ENCODE measurements at places on chromosomes 12 and 14.

- DNase-seq, result no peak
Observed at GRCh38 chr14:35333264-35333730, 41.1 kb downstream of the PSMA6 start.

GRCh38 chr14:20970647-20970982 is 15.3 kb downstream of the RNASE2 start:
- DNase-seq, result no peak

DNA sequence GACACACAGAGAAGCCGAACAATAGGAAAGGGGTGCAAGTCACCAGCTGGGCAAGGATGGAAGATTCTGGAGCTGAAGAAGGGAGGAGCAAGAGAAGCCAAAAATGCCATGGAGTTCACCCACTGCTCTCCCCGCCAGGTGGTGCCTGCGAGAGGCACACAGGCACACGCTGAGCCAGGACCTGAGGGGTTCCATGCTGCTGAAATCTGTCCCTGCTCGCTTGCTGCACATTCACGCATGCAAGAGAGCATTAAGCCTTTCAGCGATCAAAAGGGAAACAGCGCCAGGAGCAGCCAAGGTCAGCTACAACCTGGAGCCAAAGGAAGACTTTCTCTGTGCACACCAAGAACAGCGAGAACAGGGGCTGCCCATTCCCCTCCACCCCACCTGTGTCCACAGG is 104.1 kb downstream of the ANO2 start:
- DNase-seq, result no peak

DNA sequence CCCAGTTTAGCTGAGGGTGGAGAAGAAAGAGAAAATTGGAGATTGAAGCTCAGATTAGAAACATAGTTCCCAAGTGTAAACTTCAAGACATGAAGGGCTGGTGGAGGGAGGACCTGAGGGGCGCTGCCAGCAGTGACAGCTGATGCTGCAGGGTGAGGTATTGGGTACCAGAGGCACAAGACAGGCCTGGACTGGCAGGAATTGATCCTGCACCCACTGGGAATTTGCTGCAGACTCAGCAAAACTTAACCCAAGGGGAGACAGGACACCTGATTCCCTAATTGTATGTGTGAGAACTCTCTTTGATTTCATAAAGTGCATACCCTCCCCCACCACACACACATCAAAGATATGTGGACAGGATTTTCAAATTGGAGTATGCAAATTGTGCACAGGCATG is 11.6 kb downstream of the PTPRR start:
- DNase-seq, result no peak

DNA sequence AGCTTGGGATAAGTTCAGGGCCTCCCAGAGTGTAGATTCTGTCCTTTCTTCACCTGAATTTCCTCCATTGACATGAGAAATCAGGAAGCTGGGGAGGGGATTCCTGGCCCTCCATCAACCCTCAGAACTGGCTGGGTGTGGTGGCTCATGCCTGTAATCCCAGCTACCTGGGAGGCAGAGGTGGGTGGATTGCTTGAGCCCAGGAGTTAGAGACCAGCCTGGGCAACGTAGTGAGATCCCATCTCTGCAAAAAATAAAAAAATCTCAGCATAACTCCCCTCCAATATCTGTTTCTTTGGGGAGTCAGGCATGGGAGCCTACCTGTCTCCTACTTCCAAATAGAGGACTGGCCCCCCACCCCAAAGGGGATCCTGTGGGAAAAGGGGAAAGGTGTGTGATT is 59.8 kb upstream of the TBX3 start:
- no peak for DNase-seq

GRCh38 chr14:86641310-86641709 is 1111.4 kb downstream of the FLRT2 start:
- no peak for DNase-seq

- peak; percentile 24 for DNase-seq
Observed at GRCh38 chr14:93892923-93893558, 34.1 kb upstream of the FAM181A start.

DNA sequence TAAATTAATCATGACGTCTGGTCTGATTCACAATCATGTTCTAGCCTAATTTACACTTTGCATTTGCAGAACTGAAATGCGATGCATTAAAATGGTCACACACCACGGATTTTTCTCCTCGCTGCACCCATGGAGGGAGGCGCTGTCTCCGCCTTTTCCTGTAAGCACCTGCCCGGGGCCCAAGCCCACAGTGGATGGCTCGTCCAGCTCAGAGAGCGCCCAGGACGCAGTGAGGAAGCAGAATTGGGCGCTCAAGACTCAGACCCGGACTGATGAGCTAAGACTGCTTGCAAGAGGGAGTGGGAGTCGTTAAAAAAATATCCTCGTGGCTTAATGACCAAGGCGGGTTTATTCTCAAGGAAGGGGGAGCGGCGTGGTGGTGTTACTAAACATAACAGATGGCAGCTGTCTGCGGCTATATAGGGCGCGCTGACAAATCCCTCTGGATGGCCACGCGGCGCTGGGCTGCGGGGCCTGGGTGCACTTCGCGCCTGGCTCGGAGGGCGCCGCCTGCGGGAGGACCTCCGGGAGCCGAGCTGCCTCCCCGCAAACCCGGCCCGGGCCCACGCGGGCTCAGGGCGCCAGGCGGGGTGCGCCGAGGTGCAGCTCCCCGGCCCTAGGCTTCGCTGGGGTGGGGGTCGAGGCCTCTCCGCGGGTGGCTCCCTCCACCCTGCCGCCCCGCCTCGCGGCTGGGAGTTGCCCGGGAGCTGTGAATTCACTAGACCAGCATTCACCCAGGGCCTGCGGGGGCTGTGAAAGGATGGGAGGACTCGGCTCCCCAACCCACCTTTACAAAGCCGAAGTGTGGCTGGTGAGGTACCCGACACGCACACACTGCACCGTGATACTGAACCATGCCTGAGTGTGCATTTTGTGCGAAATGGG is 78.7 kb downstream of the PPM1A start:
- DNase-seq, result no peak

GRCh38 chr12:50564237-50564947 is 59.6 kb downstream of the DIP2B start:
- DNase-seq, result no peak

GRCh38 chr14:57383125-57383745 is 7.2 kb upstream of the NAA30 start:
- no peak for DNase-seq

DNA sequence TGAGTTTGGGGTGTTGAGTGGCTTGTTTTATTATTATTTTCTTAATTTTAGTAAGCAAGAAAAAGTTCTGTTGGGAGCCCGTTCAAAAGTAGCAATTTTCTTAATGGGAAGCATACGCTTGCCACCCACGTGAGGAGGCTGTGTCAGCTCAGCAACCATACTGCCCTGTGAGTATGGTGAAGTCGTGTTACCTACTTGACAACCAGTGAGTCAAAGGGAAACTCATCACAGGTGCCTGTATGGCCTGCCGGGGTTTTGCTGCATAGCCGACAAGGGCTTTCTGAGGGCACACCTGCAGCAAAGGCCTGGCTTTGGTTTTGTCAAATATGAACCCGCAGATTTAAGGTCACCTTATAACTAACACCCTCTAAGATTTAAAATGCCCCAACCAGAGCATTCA is 31.1 kb downstream of the PITPNM2 start:
- DNase-seq, result no peak

- DNase-seq, result no peak
Observed at GRCh38 chr14:84535484-84535883, 994.5 kb upstream of the FLRT2 start.

- no peak for DNase-seq
Observed at GRCh38 chr12:96219700-96220206, 25.6 kb downstream of the ELK3 start.

GRCh38 chr12:42744539-42745182 is 155.1 kb upstream of the PRICKLE1 start:
- DNase-seq, result no peak

DNA sequence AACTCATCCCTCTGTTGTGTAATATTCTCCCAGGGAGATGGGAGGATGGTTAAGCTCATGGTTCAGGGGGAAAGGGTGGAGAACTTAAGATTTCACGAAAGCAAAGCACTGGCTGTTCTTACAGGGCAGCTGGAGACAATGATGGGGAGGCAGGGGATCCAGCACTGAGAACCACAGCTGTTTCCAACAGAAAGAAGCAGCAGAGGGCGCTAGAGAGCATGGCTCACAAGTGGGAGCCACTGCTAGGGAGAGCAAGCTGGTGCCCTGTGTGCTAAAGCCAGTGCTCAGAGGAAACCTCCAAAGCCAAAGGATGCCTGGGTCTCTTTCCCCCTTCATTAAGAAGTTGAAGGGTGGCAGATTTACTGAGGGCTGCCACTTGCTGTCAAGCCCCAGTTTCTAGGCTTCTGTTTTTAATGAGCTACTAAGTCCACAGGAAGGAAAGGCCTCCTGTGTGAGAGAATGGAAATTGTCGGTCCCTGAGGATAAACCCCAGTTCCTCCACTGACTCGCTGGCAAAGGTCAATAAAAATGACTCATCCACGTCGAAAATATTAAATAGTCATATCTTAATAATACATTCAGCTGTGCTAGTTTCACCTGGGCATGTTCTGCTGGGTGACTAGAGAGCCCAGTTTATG is 199.7 kb downstream of the ANO2 start:
- DNase-seq, result no peak

GRCh38 chr12:6461401-6462233 is 8.9 kb downstream of the VAMP1 start:
- DNase-seq, result peak; percentile 92

DNA sequence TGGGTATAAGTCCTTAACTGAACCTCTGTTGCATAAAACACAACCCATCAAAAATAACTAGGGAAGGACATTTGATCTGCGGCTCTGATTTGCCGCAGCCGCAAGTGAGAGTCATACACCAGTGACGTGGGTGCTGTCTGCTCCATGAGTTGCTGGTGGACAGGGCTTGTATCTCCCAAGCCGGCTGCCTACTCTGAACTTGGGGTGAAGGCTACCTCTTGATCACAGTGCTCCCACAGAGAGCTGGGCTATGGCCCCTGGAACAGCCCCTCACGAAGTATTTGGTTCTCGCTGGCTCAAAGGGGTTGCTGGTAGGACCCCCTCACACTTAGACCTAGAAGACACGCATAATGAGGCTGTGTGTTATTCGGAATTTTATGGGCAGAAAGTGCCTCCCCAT is 118.8 kb downstream of the TMEM132C start:
- no peak for DNase-seq

- no peak for DNase-seq
Observed at GRCh38 chr12:66008985-66009384, 121.6 kb downstream of the LLPH start.

GRCh38 chr12:48954841-48955501 is 2.3 kb downstream of the ARF3 start:
- DNase-seq, result peak; percentile 73

DNA sequence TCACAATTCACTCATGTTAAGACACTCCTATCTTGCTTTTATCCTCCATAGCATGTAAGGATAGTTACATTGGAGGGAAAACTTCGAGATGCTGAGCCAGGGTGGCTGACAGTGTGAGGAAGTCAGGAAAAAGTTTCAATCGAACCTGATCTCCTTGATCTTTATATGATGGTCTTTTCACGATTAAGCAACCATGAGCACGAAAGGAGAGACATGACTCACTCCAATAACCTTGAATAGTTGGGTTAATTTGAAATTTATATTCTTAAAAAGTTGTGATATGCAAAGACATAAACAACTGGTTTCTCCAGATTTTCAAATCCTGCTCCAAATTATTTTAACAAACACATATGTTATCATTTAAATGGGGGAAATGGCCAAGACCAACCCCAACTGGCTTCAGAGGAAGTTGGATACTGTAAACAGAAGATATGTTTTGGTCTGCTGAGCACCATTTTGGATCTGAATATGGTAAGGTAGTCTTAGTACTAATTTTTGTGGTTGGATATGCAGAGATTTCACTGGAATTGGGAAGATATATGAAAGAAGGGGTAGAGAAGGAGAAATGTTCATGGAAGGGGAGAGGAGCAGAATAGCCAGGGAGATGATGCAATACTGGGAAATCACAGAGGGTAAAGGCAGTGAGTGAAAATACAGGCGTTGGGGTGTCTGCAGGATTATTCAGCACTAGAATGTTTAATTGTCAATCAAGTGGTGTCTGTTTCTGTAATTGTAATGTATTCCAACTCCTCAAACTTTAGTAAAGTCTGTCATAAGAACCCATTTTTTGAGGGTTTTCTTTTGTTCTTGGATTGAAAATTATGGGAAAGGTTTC is 185.2 kb upstream of the SLC38A2 start:
- DNase-seq, result no peak

DNA sequence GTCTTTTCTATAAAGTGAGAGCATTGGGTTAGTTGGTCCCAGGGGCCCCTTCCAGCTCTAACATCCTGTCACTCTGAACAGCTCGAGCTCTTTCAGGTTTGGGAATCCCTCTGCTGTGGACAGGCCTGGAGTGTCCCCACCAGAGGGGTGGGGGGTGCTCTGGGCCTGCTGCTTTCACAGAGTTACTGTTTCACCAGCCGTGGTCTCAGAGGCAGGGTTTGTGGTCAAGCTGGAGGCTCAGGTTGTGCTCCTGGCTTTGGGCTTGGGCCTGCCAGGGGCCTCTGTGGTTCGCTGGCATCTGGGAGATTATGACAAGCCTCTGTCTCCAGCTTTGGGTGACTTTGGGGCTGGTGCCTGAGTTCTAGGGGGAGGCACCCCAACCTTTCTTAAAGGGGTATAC is 59.6 kb downstream of the FBXL14 start:
- no peak for DNase-seq

DNA sequence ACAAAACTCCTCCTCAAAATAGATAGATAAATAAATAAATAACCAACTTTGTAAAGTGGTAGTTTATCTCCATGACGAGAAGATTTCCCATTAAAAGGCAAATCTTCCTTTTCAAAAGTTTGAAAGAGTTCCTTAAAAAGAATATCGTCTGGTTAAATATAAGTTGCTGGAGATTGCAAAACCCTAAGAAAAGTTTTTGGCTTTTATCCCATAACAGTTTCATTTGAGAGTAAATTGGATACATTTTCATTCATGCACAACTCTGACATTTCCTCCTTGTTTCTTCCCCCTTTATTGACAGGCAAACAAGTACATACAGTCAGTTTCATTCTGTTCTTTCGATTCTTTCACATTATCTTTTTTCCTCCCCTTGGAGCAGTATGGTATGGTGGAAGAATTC is 45.4 kb upstream of the BTG1 start:
- DNase-seq, result no peak

DNA sequence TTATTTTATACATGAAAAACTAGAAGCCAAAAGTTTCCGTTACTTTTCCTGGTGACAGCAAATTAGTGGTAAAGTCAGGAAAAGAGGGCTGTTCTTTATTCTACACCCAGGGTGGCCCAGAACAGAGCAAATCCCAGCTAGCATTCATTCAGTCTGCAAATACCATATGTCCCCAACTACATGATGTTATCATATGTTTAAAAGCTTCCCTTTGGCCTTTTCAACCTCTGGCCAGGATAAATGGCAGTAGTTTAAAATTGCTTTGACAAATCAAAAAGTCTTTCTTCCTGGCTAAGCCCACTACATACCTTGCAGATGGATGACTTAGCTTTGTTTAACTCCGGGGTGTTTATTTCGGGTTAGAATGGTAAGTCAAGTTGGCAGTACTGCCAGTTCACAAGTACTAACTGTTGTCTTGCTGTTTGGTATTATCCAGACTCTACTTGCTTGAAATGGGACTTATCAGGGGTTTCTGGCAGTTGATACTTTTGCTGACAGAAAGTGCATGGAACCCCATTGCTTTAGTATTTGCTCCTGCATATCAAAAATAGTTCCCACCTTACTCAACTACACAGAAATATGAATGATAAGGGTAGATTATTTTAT is 69.7 kb downstream of the PKP2 start:
- no peak for DNase-seq

Data from bone marrow (tissue), 2 donors.